ENCODE measurements at places on chromosomes 12 and 14.

DNA sequence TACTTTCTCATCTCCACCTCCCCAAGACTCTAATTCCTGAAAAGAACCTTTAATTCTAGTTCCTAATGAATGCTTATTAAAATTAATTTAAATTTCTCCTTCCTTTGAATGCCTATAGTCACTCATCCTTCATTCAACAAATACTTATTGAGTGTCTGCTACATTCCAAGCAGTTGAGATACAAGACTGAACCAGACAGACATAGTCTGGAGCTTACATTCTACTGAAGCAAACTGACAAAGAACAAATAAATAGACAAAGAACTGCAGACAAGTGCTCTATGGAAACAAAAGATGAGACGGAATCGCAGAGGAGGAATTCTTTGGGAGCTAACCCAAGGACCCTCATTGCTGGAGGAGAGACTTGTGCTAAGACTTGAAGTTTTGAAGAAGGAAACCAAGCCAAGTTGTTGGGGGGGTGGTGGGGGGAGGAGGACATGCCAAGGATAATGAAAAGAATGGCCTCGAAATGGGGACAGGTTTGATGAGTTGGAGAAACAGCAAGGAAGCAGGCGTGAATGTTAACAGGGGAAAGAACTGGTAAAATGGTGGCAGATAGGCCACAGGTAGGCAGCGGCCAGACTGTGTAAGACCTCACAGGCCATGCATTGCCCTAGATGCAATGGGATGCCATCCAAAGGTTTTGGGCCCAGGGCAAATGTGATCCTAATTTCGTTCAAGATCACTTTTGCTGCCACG lies 9.7 kb upstream of the TDG start:
- DNase-seq: peak; percentile 67

- DNase-seq: no peak
Measured at GRCh38 chr12:64670919-64671639, 60.8 kb downstream of the RASSF3 start.

GRCh38 chr12:1594006-1594260 lies 448 bp downstream of the FBXL14 start:
- DNase-seq: no peak

DNA sequence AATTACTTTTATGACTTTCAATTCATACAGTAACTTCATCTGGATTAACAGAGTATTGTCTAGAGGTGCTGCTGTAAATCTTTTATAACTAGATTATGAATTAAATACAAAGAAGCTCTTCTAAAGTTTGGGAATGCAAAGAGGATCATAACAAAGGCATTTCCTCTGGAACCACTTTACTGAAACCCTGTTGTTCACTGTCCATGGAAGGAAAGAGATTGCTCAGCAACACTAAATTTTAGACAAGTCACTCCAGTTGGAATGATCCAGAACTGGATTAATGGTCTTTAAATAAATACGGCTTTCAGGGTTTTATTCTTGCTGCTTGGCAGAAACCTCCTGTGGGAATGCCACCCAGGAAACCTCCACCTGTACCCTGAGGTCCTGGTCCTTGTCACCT lies 250.6 kb downstream of the KSR2 start:
- no peak for DNase-seq

DNA sequence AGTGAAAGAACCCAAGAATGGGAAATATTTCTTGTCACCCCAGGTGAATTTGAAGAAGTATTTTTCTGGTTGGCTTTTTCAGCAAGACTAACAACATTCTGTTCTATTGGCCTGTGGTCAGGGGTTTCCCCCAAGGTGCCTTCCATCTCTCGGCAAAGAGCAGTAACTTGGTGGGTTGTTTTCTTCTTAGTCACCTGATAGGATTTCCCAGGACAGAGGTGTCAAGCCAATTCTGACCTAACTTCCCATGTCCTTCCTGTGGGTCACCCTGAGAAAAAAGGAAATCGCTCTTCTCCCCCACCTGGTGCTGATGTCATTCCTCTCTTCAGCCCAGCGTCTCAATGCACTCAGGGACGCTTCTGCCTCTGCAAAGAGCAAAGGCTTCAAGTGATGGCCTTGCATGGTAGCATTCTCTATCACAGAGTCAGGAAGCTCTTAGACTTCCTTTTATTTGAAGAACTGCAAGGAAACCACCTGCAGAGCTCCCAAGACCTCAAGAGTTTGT lies 16.1 kb upstream of the IFNG start:
- peak; percentile 78 for DNase-seq

GRCh38 chr14:87952307-87953094 lies 40.5 kb downstream of the GALC start:
- no peak for DNase-seq

- DNase-seq: no peak
Measured at GRCh38 chr12:104048811-104049210, 1.2 kb downstream of the GLT8D2 start.

DNA sequence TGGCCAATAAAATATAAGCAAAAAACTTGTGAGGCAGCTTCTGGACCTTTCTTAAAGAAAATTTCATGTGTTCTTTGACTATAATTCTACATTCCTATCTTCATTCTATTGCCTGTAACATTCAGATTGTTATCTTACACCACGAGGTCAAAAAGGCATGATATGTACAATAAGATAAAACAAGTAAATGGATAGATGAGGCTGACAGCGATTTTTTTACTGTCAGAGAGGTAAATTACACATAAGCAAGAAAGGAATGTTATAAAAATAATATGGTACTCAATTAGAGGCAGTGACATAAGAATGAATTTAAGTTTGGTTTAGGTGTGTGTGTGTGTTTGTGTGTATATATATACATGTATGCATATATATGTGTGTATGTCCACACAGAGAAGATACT lies 660.0 kb downstream of the C12orf50 start:
- DNase-seq: no peak

- DNase-seq: peak; percentile 74
Measured at GRCh38 chr12:52835271-52836041, 1.3 kb upstream of the KRT79 start.

DNA sequence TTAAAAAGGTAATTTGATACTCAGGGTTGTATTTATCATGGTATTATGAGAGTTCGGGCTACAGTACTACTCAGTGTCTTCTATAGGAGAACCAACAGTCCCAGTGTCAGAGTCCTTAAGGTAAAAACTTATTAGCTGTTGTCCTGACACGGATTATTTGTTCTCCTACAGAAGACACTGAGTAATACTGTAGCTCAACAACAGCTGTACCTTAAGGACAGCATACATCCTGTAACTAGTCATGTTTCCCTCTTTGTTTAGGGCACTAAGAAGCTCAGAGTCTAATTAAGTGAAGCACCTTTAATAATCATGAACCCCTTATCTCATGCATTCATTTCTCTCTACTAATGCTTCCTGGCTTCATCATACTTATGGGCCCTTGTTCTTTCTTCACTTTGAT lies 33.9 kb downstream of the ARF6 start:
- DNase-seq: no peak

DNA sequence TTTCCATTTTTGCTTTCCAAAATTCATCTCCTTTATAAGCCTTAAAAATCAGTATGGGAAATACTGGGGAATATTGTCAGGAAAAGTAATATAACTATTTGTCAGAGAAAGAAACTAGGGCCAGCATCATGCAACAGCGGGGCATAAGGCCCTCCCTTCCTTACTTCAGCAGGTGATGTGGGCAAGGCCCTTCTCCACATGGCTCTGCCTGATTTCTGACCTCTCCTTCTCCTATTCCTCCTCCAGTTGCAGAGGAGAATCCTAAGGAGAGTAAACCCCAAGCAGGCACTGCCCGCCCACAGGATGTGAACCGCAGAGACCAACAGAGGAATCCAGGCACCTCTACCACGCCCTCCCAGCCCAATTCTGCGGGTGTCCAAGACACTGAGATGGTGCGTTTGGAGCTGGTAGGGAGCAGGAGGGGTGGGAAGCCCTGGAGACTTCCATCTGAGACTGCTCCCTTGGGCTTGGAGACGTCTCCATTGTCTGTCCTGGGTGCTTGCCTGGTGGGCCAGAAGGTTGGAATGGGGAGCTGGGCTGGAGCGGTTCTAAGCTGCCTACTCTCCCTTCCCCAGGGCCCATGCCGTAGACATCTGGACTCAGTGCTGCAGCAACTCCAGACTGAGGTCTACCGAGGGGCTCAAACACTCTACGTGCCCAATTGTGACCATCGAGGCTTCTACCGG lies 2.7 kb upstream of the SOAT2 start:
- peak; percentile 55 for DNase-seq

DNA sequence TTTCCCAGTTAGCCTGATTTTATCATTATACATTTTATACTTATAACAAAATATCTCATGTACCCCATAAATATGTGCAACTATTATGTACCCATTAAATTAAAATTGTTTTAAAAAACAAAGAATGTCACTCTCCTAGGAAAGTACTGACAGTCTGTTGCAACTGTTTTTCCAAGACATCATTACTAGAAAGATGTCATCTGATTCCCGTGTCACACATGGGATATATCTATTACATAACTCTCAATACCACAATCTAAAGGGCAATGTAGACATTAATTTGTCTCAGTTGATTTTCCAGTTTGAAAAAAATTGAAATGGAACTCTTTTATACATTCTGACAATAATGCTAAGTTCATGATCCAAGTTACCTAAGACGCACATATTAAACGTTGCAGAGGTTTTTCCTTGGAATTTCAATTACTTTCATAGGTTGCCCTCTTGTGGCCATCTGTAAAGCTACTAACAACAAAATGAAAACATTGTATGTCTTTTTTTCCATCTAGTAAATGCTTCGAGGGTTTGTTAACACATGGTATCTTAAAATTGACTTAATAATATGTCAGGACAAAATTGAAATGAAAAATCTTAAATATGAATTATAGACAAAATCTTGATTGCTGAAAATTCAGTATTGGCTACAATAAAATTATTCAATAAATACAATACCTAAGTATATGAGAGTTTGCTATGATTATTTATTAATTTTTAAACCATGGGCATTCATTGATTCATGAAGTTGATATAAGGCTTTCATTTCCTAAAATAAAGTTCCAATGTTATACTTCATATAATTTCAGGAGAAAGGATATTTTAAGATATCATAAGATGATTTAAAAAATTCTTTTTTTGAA lies 131.6 kb downstream of the PPFIA2 start:
- no peak for DNase-seq

- DNase-seq: no peak
Measured at GRCh38 chr12:94561943-94562411, 88.4 kb downstream of the TMCC3 start.

GRCh38 chr14:49770212-49770817 lies 2.4 kb downstream of the KLHDC2 start:
- DNase-seq: no peak

DNA sequence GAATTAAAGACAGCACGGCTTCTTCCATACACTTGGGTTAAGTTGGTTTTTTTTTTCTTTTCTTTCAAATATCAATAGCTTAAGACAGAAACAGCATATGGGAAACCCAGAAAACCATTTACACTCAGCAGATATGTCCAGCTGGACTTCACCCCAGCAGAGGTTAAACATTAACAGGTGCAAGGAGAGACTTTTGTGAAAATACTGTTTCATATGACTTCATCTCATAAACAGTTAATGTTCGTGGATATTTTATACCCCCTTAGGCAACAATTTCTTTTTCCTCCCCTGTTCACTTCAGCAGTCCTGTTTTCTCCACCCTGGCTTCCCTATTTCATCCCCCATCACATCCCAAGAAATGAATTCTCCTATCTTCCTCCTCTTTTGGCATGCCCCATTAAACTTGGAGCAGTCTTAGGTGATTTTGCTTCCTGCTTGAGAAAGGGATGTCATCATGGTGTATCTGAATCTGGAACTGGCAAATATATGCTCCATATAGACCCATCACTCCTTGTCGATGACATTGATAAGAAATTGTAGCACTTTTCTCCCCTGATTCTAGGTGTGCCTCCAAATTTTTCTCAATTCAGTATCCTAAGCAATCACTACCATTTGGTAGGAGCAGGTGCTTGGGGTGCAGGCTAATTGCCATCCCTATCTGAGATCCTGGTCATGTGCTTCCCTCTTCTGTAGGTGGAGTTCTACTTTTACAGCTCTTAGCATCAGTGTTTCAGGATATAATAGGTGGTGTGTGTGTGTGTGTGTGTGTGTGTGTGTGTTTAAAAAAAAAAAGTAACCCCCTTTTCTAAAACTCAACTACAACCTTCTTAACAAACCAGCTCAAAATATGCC lies 67.9 kb downstream of the BMP4 start:
- no peak for DNase-seq

GRCh38 chr12:91074154-91074709 lies 16.4 kb upstream of the KERA start:
- DNase-seq: no peak

DNA sequence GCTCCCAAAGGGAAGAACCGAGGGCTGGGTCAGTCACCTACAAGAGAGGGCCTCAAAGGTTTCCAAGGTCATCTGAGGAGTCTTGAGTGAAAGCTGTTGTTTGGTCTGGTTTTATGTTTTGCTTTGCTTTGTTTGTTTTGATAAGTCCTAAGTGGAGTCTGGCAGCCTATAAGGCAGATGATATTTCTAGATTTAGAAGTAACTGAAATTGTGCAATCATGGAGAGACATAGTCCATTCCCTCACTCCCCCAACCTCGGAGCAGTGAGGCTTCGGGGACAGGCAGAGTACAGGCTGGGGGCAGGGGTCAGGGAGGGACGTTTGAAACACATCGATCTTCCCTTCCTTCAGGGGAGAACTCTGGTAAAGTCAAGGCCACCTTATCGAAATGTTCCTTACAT lies 42.3 kb downstream of the TTC9 start:
- DNase-seq: no peak

GRCh38 chr14:103130965-103131364 lies 7.7 kb downstream of the TNFAIP2 start:
- DNase-seq: no peak

DNA sequence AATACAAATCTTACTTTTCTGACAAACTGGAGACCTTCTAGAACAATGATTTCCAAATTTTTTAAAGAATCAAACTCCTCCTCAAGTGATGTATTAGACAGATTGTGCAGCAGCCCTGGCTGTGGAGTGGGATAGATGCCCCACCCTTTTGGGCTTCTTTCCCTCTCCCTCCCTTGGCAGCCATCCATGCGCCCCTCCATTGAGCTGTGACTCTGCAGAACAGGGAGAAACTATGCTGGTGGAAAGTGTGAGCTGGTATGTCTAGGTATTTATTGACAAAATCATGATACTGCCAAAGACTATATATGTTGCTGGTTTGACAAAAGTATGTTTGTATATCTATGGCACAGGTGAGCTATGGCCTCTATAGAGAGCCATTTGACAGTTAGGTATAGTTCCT lies 138.5 kb downstream of the KTN1 start:
- DNase-seq: no peak

DNA sequence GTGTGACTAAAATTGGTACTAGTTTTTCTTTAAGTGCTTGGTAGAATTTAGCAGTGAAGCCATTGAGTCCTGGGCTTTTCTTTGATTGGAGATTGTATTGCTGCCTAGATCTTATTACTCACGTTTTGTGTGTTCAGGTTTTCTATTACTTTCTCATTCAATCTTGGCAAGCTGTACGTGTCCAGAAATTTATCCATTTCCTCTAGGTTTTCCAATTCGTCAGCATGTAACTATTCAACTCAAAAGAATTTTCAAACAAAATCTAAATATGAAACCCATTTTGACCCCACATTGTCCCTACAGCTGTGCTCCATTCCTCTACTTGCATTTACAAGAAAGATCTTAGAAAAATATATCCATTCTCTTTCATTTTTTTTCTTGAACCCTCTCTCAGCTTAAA lies 1613.4 kb upstream of the SEL1L start:
- DNase-seq: no peak

Data from activated CD8-positive, alpha-beta memory T cell treated with anti-CD3 and anti-CD28 coated beads for 24 hours (primary cell).